ENCODE measurements at places on chromosomes 16 and 17.
A peak's percentile ranks its signal among the peaks of the same experiment; 100 is the strongest.

DNA sequence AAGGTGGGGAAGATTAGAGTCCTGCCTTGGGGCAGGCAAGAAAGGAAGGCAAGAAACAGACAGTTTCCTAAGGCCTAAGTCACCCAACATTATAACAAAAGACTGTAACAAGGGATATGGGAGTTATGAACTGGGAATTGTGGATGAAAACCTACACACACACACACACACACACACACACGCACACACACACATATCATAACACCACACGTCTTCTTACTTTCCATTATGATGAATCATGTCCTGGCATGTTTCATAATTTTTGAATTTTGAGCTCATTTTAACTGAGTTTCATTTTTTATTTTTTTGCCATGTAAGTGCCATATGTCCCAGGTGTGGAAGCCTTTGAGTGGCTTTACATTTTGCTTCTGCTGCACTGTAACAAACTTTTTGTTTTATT is 29.9 kb downstream of the HS3ST2 start:
- no peak for DNase-seq

- DNase-seq: no peak
Observed at GRCh38 chr17:47145351-47145750, 43.7 kb downstream of the CDC27 start.

- DNase-seq: no peak
Observed at GRCh38 chr17:12041312-12041711, 20.6 kb downstream of the MAP2K4 start.

DNA sequence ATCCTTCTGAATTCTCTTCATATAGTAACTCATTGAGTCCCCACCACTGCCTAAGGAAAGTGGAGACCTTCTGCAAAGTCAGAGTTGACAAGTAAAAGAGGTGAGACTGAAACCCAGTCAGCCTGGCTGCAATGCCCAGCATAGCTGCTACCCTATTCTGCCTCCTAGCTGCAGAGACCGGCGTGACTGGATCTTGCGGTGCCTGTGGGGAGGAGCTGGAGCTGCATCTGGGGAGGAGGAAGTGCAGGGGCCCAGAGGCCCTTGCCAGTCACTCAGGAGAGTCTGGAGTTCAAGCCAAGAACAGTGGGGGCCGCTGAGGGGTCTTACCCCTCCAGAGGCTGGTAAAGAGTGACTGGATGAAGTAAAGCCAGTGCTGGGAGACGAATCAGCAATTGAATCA is 35.0 kb upstream of the ZNF423 start:
- DNase-seq: peak; percentile 4

GRCh38 chr17:60914078-60914477 is 236.4 kb downstream of the BCAS3 start:
- no peak for DNase-seq

DNA sequence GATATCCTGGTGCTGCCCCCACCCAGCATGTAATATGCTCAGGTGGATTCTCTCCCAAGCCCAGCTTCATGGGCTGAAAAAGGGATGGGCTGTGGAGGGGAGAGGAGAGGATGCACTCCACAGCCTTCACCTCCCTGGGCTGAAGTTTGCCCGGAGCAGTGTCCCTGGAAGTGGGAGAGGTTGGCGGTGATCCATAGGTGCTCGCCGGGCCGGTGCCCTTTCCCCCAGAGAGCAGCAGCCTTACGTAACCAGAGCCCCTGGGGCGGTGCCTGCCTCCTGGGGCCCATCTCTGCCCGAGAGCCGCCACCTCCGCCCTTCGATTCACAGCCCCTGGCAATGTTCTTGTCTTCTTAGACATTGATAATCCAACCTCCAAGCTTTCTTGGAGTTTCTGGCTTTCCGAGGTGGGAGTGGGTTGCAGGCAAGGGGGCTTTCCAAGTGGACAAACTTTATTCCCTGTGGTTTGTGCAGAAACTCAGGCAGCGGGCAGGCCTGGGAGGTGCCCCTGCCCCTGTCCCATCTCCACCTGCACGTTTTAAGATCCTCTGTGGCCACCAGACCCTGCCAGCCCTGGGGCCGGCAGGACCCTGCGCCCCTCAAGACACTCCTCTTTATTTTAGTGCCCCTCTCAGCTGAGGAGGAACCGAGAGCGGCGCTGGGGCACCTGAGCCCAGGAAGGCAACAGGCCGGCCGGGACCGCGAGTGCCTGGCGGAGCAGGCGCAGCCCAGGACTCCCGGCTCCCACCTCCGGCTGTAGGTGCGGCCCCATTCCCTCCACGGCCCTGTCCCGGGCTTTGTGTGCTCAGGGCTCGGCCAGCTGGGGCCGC is 3.1 kb upstream of the WDR90 start:
- no peak for DNase-seq

DNA sequence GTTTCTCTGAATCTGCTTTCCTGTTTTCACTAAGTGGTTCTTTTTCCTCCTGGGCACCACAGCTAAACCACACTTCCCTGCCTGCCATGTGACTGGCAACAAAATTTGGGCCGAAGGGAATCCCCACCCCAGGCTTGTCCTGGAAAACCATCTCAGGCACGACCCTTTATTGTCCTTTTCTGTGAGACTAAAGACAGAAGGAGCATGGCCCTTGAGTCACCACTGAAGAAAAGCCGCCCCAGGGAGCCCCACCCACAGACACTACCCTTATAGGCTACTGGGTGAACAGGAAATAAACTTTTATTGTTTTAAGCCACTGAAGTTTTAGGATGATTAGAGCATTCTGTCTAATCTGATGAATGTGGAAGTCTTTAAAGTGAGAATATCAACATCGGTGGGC is 88.6 kb upstream of the BRD7 start:
- no peak for DNase-seq

DNA sequence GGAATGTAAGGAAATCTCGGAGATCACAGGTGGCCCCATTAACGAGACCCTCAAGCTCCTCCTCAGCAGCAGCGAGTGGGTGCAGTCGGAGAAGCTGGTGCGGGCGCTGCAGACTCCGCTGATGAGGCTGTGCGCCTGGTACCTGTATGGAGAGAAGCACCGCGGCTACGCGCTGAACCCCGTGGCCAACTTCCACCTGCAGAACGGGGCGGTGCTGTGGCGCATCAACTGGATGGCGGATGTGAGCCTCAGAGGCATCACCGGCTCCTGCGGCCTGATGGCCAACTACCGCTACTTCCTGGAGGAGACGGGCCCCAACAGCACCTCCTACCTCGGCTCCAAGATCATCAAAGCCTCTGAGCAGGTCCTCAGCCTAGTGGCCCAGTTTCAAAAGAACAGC is 16.2 kb downstream of the MLYCD start:
- no peak for DNase-seq

DNA sequence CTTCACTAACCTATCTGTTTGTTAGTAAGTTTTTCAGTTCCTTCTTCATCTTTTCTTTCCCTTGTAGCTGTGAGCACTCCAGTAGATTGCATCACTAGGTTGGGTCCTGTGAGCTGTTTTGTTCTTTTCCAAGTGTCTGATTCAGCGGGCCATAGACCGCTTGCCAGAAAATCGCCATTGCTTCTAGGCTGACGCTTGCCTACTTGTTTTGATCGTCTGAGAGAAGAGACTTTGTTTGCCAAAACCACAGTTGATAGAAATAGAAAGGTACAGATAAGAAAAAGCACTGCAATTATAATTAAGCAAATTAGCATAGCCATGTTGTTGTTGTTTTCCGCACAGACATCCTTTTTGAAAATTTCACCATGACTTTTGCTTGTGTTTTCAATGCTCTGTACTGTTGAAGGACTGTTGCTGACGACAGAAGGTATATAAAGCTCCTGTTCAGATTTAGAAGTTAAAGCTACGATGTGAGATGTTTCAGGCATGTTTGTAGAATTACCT is 3.1 kb downstream of the EVI2A start:
- peak; percentile 70 for DNase-seq

DNA sequence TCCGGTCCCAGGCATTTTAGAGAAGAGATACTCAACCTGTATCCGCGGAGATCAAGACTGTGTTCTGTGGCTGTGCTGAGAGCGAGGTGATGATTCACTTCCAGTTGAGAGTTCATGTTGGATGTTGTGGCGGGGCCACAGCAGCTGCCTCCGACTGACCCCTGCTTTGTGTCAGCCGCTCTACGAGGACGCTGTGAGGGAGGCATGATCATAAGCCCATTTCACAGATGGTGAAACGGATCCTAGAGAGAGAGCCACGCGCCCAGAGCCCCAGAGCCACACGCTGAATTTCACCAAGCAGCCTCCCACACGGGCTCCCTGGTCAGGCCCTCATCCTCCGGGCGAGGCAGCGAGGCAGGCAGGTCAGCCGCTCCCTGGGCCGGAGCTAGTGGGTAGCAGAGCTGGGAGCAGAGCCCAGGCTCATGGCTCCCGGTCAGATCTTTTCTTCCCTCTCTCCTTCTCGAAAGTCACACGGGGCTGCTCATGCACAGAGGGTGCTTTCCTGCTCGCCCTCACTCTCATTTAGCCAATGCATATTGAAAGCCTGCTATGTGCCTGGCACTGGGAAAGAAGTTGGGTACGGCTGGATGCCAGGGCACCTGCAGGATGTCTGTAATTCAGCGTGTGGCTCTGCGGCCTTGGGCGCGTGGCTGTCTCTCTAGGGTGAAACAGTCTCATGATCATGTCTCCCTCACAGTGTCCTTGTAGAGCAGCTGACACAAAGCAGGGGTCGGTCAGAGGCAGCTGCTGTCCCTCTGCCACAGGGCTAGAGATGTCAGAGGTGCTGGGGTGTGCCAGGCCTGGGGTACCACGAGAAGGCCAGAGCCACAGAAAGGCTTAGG is 155.6 kb upstream of the CHMP6 start:
- no peak for DNase-seq

DNA sequence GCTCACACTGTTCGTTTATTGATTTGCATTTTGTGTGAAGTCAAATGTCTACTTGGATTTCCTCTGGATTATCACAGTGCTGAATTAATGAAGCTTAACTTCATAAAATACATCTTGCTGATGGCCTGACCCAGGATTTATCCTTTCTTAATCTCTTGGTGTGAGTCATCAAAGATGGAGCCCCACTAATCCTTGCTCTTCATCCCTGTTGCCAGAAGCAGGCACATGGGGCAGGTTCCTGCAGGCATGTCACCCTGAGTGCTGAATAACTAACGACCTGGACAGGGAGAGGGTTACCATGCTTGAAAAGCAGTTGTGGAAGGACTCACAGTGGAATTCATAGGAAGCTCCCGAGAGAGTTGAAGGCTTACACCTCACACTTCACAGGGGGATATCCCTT is 56.0 kb upstream of the FA2H start:
- no peak for DNase-seq

DNA sequence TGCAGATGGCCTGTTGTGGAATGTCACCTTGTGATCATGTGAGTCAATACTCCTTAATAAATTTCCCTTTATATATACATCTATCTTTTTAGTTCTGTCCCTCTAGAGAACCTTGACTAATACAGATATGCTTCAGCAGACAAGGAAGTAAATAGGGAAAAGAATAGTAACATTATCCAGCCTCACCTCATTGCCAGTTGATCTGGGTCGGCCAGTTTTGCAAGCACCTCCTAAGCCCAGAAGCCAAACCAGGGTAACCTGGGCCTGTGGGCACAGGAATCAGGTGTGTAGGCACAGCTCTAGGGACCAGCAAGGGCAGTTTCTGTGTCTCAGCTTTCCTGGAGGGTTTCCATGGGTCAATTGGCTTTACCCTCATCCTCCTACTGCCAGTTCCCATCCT is 11.9 kb upstream of the CCL17 start:
- no peak for DNase-seq

DNA sequence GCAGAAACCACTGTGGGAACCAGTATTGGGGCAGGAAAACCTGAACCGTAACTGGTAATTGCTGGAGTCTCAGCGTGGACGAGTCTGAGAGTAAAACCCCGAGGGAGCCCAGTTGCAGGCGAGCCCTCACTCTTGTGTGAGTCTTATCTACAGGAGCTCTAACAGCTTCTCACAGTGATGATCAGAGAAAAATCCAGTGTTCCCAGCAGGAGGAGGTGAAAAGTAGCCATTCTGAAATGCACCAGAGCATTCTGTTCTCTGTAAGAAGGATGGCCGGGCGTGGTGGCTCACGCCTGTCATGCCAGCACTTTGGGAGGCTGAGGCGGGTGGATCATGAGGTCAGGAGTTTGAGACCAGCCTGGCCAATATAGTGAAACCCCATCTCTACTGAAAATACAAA is 161.2 kb downstream of the COPRS start:
- no peak for DNase-seq

- DNase-seq: no peak
Observed at GRCh38 chr16:19119564-19119963, 5.8 kb downstream of the ITPRIPL2 start.

DNA sequence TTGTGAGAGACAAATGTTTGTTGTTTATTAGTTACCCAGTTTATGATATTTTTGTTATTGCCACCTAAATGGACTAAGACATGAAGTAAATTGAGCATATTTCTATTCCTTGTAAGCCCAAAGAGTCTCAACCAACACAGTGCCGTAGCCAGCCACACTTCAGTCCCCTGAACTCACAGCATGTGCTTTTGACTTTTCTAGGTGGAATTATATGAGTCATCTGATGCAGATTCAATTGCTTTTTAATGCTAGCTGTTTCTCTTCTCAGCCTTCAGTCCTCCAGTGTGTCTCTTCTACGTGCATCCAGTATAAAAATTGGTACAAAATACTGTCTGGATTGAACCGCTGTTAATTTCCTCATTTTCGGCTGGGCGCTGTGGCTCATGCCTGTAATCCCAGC is 39.0 kb downstream of the IQCK start:
- DNase-seq: no peak

- no peak for DNase-seq
Observed at GRCh38 chr17:74825952-74826719, 33.5 kb downstream of the GRIN2C start.

DNA sequence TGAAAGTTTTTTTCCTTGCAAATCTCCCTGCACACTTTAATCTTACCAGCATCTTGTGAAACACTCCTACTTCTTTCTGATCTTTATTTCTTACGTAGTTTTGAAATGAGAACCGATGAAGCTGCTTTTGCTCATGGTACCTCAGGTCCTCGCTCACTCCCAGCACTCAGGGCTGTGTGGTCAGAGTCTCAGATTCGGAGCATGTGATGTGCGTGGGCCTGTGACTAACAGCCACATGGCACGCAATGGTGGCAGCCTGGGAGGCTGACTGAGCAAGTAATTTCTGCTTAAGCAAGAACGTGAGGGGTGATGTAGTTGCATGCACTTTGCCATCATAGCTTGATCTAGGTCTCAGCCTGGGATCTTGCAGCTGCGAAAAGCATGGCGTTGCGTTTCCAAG is 624.3 kb downstream of the MAF start:
- DNase-seq: peak; percentile 60

GRCh38 chr17:29838961-29839360 is 91.1 kb downstream of the SSH2 start:
- DNase-seq: no peak

- DNase-seq: no peak
Observed at GRCh38 chr16:55577887-55578286, 11.4 kb downstream of the CAPNS2 start.

DNA sequence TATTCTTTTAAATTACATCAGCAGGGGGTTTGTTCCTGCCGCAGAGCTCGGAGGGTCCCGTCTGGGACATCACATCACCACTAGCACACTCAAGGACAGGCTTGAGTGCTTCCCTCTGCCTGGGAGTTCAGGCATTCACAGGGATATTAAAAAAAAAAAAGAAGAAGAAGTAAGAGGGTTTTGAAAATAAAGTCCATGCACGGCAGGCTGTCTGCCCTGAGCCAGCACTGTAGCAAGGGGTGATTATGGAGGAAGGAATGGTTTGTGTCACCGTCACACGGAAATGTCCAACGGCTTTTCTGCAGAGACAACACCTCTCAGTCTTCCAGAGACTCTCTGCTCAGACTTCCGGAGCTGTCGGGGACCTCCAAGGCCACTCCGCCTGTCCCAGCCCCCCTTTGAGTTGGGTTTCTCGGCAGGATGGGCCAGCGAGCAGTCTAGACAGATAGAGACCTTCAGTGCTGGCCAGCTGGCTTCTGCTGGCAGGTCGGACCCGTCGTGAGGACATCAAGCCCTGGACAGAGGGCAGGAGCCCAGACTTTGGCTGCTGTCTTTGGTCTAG is 33.6 kb downstream of the MEOX1 start:
- DNase-seq: no peak
